Stimulated activated CD8-positive, alpha-beta memory T cell treated with anti-CD3 and anti-CD28 coated beads, Interleukin-12 subunit alpha, Interleukin-12 subunit beta, amount 100 ng/mL, for 1 hour (primary cell): ENCODE measurements at places on chromosomes 2 and 18.

- no peak for DNase-seq
These were observed 5.4 kb downstream of the SIX2 start for GRCh38 chr2:45003579-45004551.

GRCh38 chr2:157334797-157335196, 9.2 kb upstream of the ERMN start:
- DNase-seq, result no peak

GRCh38 chr18:29218091-29218490, 1041.2 kb upstream of the CDH2 start:
- no peak for DNase-seq

DNA sequence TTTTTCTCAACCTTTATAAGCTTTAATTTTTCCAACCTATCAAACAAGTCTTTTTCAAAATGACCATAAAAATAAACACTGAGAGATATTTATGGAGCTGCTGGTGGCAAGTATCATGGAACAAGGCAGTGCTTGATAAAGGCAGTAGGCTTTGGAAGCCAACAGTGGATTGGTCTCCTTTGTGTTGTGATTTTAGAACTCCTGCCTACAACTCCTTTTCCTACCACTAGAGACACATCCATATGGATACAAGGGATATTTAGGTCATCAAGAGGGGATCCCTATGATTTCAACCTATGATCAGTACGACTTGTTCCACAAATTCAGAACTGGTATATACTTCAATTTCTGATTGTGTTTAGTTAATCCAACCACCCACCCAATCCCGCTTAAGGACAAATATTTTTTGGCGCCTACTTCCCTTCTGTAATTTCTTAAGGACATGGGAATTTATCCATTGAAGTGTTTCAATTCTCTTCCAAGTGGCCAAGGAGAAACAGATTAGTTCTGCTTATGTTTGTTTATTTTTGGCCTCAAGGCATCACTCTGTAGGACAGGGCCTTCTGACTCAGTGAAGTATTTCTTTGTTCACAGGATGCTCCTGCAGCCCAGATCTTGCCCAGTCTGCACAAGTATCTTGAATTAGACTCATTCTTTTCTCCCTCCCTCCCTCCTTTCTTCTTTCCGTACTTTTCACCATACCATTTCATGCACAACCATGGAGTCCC, 2119.6 kb upstream of the PIK3C3 start:
- DNase-seq, result no peak

GRCh38 chr2:70091816-70092215, 4.5 kb downstream of the PCBP1 start:
- no peak for DNase-seq
